ENCODE measurements at places on chromosomes 2 and 18.

GRCh38 chr2:240250985-240251847, 110.8 kb upstream of the OTOS start:
- peak; percentile 15 for DNase-seq

GRCh38 chr2:33278245-33278943, 198.1 kb upstream of the RASGRP3 start:
- DNase-seq, result no peak

GRCh38 chr2:171551836-171552235, 29.6 kb downstream of the CYBRD1 start:
- DNase-seq, result no peak

DNA sequence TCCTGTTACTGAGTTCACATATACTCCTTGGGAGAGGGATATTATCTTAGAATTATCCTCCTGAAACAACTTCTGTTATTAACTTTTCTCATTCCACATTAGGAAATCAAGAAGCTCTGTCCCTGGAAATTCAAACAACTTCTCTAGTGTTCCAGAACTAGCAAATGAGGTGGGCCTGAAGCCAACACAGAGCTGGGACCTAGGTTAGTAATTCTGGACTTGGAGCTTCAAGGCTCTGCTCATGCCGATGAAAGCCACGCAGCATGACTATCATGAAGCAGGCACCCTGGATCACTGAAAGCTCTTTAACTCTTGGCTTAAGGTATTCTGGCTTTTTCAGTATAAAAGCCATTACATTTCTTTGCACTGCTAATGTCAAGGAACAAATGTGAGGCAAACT, 242.7 kb downstream of the TGIF1 start:
- no peak for DNase-seq

DNA sequence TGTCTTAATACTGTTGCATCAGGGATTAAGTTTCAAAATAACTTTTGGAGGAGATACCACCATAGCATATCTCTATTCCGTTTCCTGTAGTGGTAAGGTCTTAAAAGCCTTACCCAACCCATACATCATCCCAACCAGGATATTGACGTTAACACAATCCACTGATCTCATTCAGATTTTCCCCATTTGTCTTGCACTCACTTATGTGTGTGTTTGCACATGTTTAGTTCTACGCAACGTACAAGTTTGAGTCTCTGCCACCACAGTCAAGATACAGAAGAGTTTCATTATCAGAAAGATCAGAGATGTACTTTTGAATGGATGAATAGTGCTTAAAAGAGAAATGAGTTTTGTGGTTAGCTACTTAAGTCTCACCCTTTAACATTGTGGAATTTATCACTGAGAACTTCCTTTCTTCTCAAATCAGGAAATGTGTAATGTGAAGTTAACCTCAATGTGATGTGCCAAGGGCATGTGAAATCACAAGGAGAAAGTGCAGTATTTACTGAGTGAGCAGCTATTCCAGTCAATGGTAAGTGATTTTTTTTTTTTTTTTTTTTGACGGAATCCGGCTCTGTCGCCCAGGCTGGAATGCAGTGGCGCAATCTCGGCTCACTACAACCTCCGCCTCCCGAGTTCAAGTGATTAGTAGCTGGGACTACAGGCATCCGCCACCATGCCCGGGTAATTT, 69.2 kb upstream of the EPHA4 start:
- no peak for DNase-seq

- DNase-seq, result no peak
These were observed 28.5 kb downstream of the HRH4 start for GRCh38 chr18:24488824-24489493.

DNA sequence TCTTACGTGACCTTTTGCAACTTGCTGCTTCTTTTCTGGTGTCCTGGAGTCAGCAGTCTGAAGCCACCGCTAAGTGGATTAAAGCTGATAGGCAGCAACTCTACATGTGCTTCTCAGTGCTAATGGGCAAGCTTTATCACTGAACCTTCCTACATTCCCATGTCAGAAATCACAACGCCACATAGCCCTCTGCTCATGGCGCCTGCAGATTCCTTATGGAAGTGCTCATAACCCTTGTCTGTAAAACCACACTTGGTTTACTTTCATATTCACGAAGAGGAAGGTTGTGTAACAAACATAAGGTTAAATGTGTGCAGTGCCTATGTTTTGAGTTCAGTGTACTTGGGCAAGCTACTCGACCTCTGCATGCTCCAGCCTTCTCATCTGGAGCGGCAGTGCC, 319.8 kb downstream of the FBXO15 start:
- no peak for DNase-seq

- no peak for DNase-seq
These were observed 70.5 kb upstream of the TTC39C start for GRCh38 chr18:23943903-23944624.

DNA sequence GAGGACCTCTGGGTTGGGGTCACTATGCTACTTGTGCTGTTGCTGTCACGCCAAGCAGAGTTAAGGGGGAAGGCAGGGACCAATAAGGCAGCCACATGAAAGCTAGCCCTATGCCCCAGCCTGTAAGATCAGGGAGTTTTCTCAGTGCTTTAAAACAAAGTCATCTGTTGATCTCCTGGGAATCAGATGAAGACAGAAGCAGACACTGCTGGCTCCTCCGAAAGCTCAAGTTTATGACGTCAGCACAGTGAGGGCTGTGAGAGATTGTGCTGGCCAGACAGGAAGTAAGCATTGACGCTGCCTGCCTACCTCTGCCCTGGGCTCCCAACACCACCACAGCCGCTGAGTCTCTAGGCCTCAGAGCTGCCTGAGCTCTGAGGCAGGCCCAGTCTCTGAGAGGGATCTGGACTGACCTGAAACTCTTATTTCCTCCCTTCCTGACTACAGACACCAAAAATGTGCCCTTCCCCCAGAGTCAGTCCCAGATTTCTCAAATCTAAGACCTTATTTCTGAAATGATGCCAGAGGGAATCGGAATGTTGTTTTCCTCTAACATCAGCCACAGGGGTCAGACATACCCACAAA, 118.1 kb upstream of the EPAS1 start:
- peak; percentile 73 for DNase-seq

GRCh38 chr2:211351987-211352386, 795.6 kb downstream of the CPS1 start:
- DNase-seq, result no peak

DNA sequence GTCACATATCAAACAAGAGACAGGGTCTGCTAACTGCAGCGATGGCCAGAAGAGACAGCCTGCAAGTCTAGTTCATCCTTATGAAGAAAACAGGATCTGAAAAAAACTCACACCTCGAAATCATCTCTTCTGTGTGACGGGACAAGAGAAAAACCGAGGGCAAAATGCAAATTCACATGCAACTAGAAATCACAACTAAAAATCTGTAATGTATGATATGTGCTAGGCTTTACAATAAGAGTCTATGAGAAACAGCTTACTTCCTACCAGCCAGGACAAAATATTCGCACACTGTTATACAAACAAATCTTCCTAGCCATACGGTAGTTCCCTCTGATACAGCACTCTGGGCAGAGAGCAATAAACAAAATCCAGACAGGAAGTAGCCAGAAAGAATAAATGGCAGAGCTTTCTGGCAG, 48.8 kb downstream of the ANKRD44 start:
- no peak for DNase-seq

DNA sequence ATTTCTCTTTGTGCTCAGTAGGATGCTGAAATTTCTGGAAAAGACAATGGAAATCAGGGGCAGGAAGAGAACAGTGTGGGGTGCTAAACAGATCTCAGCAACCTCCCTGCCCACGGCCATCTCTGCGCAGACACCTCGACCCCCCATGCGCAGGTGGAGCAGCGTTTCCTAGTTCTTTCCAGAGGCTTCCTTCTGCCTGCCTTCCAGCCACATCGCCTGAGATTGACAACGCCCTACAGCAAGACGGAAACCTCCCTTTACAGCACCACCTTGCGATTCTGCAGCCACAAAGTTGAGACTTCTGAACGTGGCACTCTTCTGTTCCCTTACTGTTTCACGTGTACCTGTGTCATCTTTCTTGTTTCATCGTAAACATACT, 31.4 kb upstream of the CASP8 start:
- peak; percentile 24 for DNase-seq

GRCh38 chr2:10269711-10270610, 32.7 kb upstream of the HPCAL1 start:
- DNase-seq, result no peak

DNA sequence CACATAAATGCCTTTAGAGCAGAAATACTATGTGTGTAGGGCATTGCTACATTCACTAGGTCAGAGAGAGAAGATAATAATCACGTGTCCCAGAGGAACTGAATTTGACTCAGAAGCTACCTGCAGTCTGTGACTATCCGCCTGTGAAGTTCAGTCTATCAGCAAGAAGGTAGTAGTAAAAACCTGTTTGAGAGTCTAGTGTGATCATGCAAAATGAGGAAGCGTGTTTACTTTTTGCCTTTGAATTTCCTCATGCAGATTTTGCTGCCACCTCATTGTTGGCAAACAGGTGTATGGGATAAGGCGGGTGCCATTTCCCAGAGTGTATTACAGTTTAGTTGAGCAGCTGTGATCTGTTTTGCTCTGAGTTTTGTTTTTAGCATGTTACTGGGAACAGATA, 403.9 kb upstream of the FANCL start:
- no peak for DNase-seq

DNA sequence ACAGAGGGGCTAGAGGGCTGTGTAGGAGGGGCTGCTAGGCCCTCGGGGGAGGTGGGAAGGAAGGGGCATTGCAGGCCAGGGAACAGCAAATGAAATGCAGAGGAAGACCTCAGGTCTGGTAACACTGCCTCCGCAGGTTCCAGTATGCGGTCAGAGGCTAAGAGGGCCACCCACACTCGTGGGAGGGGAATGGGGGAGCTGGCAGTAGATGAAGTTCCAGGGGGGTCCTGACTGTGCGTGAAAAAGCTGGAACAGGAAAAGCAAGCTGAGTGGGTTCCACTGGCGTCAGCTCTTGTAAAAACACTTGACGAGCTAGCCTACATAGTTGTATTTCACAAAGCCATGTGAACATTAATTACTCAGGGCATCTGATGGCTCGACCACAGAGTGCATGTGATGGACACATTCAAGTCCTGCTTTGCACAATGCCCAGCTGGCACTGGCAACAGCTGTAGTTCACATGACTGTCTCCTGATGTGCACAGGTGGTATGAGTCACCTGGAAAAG, 29.0 kb upstream of the PTPN4 start:
- no peak for DNase-seq

DNA sequence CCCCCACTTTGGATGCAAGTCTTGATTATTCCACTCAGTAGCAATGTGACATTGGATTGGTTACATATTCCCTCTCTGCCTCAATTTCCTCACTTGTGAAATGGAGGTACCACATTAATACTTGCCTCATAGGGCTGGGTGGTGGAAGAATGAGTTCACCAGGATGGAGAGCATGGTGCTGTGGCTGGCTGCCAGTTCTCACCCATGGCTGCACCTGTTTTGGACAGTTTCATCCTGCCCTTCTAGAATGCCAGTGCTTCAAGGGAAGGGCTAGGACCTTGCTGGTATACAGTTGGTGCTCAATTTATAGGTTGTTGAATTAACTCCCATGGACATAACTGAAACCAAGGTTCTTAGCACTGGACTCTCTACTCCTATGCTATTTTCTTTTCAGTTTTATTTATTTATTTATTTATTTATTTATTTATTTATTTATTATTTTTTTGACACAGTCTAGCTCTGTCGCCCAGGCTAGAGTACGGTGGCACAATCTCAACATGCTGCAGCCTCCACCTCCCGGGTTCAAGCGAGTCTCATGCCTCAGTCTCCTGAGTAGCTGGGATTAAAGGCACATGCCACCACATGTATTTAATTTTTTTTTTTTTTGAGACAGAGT, 5.3 kb upstream of the SH3RF3 start:
- DNase-seq, result no peak

- DNase-seq, result no peak
These were observed 96.4 kb upstream of the LINC00305 start for GRCh38 chr18:64245126-64245861.
